ENCODE measurements at places on chromosomes 16 and 17. TPM values are rescaled to one million over a fixed set of nuclear protein-coding genes. Genes with fewer than 3 reads are reported as not detected.

DNA sequence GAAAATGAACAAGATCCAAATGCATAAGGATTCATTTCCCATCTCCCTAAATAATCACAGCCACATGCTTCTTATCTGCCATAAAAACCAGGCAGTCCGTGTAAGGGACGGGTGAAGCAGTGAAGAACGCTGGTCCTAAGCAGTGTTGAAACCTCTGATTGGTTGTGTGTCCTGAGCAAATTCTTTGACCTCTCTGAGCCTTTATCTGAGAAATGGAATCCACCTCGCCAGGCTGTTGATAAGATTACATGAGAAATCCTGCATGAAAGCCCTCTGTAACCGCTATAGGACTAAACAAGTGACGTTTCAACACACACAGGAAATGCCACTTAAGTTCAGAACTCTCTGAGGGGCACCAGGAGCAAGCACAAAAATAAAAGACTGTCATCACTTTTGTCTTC is 26.8 kb downstream of the GAS7 start:
- DNase-seq = no peak

CACNG3 gene
- total RNA-seq = not detected

DNA sequence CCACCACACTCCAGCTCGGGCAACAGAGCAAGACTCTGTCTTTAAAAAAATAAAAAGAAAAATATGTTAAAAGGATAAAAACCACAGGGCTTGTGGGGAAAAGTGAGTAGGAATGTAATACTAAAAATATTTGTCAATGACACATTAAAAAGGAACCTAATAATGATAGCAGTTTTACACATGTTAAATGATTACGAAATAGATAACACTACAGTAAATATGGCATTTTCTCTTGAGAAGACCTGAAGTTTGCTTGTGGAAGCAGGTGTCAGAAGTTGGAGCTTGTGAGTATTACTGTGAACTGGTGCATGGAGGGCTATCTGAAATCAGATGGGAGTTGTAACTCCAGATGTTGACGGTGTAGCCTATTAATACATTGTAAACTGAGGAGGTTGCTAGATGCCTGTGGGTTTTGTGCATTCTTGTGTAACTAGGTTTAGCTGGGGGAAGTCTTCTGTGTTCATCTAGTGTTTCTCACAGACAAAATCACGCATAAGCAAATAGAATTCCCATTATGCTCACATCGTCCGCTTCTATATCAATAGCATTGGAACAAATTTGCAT is 44.2 kb upstream of the CLEC18A start:
- DNase-seq = no peak

- DNase-seq = no peak
These were observed 11.0 kb upstream of the PMFBP1 start for GRCh38 chr16:72182976-72183375.

DNA sequence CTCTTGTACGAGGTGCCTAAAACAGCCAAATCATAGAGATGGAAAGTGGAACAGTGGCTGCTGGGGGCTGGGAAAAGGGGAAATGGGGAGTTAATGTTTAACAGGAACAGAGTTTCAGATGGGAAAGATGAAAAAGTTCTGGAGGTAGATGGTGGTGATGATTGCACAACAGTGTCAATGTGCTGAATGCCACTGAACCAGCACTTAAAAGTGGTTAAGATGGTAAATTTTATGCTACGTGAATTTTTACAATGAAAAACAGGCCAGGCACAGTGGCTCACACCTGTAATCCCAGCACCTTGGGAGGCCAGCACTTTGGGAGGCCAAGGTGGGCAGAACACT is 130.4 kb downstream of the C16orf78 start:
- no peak for DNase-seq

AOC2 gene
- total RNA-seq = 0.86 TPM

DNA sequence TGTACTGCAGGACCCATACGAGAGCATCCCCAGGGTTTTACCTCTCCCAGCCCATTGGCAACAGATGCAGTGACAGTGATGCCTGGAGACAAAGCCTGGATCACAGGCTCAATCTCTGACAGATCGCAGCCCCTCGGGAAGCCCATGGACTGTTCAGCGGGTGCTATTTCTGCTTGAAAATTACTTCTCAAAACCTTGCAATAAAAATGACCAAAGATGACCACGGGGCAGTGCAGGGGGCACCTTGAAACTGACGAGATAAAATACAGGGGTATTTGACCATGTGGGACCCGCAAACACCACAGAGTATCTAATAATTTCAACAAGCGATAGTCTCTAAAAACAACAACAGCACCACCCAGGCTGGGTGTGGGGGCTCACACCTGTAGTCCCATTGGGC is 118.3 kb downstream of the C16orf95 start:
- DNase-seq = no peak

TPPP3 gene
- total RNA-seq = 8.2 TPM

DNA sequence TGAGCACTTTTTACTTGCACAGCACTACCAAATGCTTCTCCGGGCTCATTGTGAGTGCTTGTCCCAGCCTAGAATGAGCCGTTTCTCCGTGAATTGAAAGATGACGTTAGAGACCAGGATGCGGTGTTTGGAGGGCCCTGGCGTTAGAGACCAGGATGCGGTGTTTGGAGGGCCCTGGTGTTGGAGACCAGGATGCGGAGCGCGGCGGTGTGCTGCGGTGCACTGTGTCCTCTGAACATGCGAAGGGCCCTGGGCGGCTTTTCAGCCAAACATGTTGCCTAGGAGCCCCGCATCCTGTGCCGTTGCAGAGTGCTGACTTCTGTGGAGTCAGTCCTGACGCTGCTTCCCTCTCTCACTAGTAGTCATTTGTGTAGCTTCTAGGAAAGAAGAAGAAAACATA is 42.7 kb downstream of the BANP start:
- DNase-seq = no peak
